Endodermal cell (in vitro differentiated cells): ENCODE measurements at places on chromosomes 5 and 9. TPM values are rescaled to one million over a fixed set of nuclear protein-coding genes. Genes with fewer than 3 reads are reported as not detected.
A peak's percentile ranks its signal among the peaks of the same experiment; 100 is the strongest.

GRCh38 chr5:106412606-106413005, 1258.1 kb downstream of the EFNA5 start:
- DNase-seq, result no peak

- no peak for DNase-seq
Measured at GRCh38 chr5:138909734-138910133, 34.6 kb upstream of the LRRTM2 start.

DNA sequence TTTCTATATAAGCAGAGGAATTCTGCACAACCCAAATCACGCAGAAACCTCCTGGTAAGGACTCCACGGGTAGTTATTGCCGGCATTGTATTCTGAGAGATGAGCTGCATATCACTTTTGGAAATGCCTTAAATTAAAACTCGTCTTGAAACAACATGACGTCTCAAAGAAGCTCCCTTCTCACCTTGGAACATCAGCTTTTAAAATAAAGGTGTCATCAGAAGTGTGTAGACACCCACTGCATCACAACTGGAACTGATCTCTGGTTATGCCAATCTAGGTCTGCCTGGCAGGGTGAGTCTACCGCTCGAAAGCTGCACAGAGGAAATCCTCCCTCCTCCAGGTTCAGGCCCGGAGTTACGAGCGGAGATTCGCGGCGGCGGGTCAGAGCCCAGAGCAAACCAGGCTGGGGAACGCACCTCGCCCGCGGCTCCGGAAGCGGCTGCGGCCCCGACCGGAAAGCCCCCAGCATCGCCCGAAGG, 974 bp upstream of the SLC12A2 start:
- peak; percentile 46 for DNase-seq

GRCh38 chr5:54900984-54901725, 84.2 kb downstream of the ESM1 start:
- DNase-seq, result no peak

DNA sequence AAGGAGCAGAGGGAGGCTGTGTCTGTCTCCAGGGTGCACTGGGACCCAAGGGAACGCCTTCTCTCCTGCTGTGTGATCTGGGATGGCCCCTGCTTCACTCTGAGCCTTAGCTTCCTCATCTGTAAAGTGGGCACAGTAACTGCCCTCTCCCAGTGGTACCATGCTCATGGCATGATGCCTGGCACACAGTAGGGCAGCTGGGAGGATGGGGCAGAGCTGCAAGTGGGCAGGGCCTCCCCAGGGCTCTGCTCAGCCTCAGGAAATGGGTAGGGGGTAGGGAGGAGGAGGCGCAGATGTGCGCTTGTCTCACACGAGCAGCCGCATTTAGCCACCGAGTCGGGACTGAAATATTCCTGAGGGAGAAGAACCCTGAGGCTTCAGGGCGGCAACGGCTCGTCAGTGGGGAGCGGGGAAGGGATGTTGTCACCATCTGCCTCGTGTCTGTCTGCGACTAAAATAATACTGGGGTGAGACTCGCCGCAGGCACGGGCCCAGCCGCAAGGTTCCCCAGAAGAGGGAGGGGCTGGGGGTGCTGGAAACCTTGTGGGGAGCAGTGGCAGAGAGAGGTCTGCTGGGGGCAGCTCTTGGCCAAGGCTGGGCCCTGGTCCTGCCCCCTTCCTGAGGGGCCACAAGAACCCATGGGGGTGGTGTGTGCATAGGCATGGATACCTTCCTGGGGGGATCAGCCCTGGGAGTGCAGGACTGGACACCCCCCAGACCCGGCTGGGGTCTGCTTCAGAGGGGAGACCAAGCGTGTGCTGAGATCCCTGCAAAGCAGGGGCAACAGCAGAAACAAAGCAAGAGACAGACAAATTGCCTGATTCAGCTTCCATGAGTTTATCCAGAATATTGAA, 55.2 kb upstream of the PSD2 start:
- DNase-seq, result no peak

GRCh38 chr9:68860419-68860818, 153.5 kb downstream of the PRKACG start:
- DNase-seq, result no peak

GRCh38 chr5:150079909-150080461, 6.4 kb downstream of the CSF1R start:
- peak; percentile 38 for DNase-seq

- no peak for DNase-seq
Measured at GRCh38 chr5:144017119-144017518, 153.3 kb downstream of the YIPF5 start.

GRCh38 chr9:84387821-84388220, 47.3 kb upstream of the SLC28A3 start:
- no peak for DNase-seq

GRCh38 chr5:88718736-88719135, 164.2 kb downstream of the MEF2C start:
- no peak for DNase-seq

- DNase-seq, result no peak
Measured at GRCh38 chr5:143026380-143026779, 256.2 kb downstream of the ARHGAP26 start.

DNA sequence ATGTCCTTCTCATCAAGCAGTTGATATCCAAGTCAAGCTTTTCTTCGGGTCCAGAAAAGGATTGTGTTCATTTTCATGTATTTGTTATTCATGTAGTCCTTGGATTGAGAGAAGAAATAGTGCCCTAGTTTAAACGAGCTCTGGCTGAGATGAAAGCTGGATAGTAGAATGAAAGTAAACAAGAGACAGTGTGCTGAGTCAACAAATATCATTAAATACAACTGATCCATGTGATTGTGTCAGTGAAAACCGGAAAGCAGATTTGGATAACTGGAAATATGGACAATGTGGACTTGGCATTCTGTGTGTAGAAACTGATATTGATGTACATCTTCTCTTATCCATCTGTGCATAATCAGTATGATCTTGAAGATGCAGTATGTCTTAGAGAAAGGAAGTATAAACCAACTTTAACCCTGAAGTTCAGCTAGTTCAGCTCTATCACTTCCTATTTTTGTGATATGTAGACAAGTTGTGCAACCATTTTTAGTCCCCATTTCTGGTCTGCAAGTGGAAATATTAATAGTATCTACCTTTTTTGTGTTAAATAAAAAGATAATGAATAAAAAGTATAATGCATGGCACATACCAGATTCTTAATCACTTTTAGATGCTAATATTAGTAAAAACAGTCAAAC, 4.4 kb downstream of the MUSK start:
- DNase-seq, result no peak

DNA sequence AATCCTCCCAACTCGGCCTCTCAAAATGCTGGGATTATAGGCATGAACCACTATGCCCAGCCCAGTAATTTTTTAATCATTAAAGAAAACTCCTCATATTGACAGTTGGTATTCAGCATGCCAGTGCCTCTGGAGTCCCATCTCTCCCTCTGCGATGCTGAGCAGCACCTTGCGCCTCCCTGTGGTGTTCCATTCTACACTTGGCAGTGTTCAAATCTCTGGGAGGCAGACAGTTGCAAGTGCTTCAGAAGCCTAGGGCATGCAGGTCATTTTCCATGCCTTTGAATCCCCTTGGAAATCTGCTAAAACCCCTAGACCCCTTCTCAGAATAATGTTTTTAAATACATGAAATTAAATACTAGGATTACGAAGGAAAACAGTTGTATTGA, 41.3 kb downstream of the GARNL3 start:
- DNase-seq, result peak; percentile 72

DNA sequence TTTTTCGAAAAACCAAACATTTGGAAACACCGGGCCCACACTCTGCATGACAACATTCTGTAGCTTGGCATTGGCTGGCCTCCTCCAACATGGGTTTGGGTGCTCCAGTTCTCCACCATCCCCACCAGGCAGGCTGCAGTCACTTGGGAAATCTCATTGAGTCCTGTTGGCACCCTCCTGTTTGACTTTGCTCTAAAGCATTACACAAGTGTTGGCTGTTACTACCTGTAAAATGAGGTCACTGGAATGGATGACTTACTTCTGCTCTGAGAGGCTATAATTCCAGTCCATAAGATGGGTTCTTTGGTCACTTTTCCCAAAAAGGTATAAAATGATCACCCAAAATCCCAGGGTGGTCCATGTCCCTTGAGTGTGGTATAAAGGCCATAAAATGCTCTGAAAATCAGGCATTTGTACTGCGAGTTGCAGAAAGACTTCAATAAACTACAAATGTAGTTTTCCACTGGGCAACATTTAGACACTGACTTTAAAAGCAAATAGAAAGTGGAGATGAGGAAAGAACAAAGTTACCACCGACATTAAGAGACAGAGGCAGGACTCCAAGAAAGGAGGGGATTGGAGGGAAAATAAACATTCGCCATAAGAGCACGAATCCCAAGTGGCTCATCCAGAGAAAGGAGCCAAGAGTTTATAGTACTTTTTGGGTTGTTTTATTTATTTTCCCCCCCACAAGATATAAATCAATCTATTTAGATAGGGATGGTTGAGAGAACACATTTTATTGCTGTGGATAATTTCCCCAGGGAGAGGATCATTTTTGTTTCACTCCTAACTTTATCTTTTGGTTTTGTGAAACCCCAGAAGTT, 295.1 kb downstream of the TLE1 start:
- DNase-seq, result no peak

DNA sequence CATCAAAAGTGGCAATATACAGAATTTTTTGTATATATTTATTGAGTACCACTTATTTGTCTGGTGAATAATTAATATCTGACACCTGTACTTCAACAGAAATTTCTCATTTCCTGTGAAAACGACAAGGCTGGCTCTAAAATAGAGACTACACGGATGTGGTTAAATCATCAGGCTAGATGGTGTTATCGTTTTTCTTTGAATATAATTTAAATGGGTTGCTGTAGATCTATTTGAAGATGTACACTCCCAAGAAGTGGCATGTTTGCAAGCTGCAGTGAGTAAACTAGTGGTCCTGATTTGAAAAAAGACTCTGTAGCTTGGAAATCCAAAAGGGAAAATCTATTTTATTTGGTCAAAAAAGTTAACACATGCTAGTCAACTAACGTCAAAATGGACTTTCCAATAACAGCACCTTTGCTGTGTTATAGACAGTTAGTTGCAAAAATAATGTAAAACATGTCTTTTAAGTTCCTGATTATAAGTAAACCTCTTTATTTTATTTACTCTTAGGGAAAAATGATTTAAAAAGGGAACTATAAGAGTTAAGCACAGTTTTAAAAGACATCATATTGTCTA, 13.8 kb downstream of the ST8SIA4 start:
- DNase-seq, result no peak

DNA sequence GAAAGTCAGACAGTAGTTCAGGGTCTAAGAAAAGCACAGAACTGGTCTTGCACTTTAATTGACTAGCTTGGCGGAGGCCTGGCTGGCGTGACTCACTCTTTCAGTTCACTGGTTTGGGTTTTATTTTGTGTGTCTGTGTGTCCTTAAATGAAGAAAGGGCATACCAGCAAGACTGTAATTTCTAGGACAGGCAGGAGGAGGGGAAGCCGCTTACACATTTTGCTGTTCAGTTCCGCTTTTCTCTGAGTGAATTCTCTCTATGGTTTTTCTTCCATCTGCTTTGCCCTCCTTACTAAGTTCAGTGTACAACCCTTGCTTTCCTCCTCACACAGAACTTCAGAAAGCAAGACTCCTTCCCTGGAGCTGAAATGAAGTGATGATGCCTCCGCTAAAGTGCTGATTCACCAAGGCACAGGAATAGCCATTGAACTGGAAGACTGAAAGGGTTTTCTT, 150.8 kb downstream of the MEF2C start:
- DNase-seq, result no peak

DNA sequence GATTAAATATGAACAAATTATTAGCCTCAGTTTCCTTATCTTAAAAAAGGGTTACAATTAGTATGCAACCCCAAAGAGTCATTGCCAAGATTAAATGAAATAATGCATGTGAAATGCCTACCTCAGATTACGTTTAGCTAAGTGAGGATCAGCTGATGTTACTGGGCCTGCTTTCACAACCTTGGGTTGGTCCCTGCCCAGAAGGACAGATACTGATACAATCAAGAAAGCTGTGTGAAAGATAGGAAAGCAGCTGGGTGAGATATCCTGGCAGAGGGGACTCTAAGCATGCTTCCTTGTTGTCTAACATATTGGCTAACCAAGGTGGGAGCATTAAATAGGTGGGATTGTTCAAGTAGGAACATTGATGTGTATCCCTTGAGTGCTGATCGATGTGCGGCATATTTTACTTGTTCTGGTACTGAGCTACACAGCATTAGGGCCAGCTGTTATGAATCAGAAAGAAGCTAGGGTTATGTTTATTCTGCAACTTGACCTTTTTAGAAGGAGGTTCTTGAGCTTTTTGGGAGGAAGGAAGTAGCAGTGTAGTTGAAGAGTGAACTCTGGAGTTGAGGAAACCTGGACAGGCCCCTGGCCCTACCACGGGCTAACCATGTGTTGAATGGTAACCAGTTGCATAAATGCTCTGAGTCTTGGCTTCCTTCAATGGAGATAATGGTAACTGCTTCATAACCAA, 28.9 kb downstream of the SNX24 start:
- no peak for DNase-seq

DNA sequence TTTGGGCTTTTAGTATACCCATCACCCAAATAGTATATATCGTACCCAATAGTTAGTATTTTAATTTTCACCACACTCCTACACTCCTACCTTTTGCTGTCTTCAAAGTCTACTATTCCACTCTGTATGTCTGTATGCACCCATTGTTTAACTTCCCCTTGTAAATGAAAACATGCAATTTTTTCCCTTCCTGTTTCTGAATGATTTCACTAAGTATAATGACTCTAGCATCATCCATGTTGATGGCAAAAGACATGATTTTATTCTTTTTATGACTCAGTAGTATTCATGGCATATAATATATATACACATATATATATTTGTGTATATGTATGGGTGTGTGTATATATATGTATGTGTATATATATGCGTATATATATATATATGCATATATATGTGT, 63.1 kb upstream of the FAM174A start:
- DNase-seq, result no peak

The KCNN2 gene
- 1.0 to 5.2 TPM (median 3.0 TPM) in 3 replicates for total RNA-seq

The ZNF367 gene
- total RNA-seq, result 3.2 to 10.6 TPM (median 10.4 TPM) in 3 replicates

The SLC27A6 gene
- total RNA-seq, result 4.2 to 7.2 TPM (median 6.9 TPM) in 3 replicates

The SPINK9 gene
- not detected in 2 replicates for total RNA-seq

The SLC6A3 gene
- 0.18 and 0.23 TPM in 2 replicates for total RNA-seq

The HTR4 gene
- total RNA-seq, result not detected in 2 replicates

The GPX3 gene
- 43.5 to 54.4 TPM (median 47.1 TPM) in 3 replicates for total RNA-seq

The SPATA31C1 gene
- total RNA-seq, result not detected in 3 replicates

The PDE8B gene
- total RNA-seq, result 0.51 to 1.8 TPM (median 1.4 TPM) in 3 replicates

The C1QTNF3 gene
- total RNA-seq, result 3.5 and 5.0 TPM in 2 replicates

The ASPN gene
- not detected in 3 replicates for total RNA-seq

The BAAT gene
- total RNA-seq, result not detected in 3 replicates
